ENCODE measurements at places on chromosomes 6 and 20.

DNA sequence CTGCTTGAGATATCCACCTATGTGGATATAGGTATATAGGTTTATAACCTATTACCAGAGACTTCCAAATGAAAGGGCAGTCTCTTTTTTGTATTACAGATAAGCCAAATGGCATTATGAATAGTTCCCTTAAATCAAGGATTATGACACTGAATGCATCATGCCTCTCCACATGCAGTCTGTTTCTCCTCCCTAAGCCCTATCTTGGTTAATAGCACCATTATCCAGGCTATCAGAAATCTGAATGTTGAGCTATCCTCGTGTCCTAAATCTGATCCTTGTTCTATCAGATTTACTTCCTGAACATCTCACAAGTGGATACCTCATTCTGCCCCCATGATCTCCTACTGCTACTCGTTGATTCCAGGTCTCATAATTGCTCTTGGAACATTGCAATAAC lies 138.0 kb downstream of the GRIK2 start:
- DNase-seq, result no peak

- DNase-seq, result no peak
These were observed 50.3 kb downstream of the TRPC4AP start for GRCh38 chr20:35042268-35042667.

DNA sequence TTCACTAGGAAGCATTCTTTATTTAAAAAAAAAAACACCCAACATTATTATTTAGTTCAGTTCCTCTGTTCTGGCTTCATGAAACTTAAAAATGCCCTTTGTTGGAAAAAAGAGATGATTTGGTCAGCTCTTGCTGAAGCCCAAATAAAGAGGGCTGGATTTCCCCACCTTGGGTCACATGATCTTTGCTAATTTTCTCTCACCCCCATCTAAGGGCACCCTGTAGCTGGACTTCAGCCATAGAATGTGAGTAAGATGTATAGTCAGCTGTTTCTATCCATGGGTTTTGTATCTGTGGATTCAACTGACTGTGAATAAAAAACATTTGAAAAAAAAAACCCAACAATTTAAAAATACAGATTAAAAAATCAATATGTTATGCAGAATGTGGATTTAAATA lies 213.9 kb upstream of the SULF2 start:
- DNase-seq, result no peak

GRCh38 chr20:2101057-2101864 lies at the start of gene STK35:
Gene STK35 (plus strand): TSS chr20:2101827. CDS start chr20:2101882, 55 bp downstream.
- no peak for DNase-seq

- no peak for DNase-seq
These were observed 587.6 kb downstream of the DHX35 start for GRCh38 chr20:39549733-39550132.

DNA sequence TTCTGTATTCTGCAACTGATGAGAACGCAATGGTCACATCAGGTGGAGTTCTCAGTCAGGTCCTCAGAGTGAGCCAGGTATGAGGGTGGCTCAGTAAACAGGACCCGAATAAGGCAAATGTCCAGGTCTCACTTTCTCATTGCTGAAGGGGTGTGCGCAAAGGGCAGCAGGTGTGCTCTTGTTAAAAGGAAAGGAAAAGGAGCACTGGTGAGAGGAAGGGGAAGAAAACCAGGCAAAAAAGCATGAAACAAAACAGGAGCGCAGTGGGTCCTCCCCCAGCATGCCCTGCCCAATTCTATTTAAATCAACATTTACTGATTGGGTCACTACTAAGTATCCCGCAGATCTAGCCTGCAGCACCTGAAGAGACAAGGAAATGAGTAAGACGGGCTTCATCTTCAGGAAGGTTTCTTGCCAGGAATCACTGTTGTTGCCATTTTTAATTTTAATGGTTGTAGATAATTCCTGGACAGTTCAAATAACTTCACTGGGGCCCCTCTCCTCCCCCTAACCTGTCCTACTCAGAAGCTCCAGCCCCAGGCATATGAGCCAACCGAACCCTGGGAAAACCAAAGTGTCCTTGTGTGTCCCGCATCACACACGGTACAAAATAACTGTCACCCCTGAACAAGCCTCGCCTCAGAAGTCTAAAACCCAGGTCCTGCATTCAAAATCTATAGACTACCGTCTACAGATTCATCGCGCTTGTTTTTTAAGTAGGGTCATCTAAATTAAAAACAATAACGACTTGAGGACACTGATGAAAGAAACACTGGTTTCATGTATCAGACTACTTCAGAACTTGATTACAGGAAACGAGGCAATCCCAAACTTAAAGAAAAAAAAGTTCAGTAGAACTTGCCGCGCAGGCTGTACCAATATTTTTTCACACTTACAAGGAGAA lies 980 bp downstream of the MBOAT1 start:
- no peak for DNase-seq

- no peak for DNase-seq
These were observed 10.9 kb downstream of the NINL start for GRCh38 chr20:25574411-25574810.

GRCh38 chr20:9185511-9185910 lies 116.6 kb downstream of the PLCB4 start:
- no peak for DNase-seq

DNA sequence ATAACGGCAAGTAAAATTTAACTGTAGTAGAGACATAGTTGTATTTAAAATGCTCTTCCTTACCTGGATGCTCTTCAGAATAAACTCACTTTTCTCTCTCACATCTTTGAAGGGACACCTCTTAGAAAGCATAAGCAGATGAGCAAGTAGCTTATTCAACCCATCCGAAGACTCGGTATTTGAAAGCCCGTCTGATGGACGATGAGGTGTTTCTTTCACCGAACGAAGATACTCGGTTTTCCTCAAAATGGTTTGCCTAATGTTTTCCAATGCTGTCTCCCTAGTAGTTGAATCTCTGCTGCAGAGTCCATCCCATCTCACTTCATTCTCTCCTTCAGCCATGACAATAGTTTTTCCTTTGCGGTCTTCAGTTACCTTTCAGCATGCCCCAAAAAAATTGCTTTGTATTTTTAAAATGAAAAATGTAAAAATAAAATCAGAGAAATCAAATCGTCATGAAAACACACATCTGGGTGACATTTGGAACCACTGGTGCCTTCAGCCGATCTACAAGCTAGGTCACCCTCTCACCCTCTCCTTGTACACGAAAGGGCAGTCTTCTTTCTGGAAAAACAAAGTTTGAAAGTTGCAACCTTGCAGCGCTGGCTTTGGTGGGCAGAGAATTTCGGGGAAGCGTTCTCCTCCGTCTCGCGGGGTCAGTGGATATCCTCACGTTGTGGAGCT lies 772 bp downstream of the SESN1 start:
- no peak for DNase-seq

DNA sequence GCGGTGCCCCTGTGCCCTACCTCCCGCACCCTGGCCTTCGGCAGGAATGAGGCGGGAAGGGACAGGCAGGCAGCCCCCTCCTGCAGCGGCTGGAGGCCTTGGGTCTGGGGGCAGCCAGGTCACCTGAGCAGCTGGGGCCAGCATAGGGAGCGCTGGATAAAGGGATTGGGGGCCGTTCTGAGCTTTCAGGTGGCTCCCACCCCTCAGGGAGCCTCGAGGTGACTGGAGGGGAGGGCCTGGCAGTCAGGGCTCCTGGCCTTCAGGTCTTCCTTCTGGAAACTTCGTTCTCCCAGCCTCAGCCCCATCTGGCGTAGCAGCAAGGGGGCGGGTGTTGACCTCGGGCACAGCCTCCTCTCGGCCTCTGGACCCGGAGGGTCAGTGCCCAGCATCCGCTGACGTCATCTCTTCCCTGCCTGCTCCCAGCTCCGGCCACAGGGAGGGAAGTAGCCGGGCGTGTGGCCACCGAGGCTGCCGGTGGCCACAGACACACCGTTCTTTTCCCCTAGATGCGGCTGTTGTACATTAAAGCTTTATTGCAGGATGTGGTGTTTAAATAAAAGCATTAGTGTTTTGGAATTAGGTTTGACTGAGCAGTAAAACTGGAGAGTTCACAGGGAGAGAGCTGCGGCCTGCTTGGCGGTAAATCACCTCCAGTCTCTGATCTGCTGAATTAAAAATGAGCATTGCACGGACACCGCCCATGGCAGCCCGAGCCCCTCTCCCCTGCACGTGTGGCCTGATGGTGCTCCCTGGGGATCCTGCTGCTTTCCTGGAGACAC lies 80.0 kb upstream of the GATA5 start:
- DNase-seq, result no peak

GRCh38 chr20:21702553-21703470 lies 2.7 kb upstream of the PAX1 start:
- DNase-seq, result no peak

DNA sequence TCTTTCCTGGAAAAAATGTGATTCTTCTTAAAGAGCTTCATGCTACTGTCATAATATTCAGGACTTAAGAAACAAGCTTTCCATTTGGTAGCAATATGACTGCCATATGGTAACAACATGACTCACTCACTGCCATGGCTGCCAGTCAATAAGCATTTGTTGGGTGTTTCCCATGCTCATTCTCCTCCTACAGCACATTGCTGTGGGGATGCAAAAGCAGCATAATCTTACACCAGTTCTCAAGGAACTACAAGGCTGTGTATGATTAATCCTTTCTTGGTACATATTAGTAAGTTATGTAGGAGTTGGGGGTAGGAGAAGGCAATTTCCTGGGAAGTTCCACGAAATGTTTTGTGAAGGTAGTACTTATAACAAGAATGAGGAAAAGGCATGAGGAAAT lies 76.7 kb downstream of the CEP162 start:
- DNase-seq, result no peak

DNA sequence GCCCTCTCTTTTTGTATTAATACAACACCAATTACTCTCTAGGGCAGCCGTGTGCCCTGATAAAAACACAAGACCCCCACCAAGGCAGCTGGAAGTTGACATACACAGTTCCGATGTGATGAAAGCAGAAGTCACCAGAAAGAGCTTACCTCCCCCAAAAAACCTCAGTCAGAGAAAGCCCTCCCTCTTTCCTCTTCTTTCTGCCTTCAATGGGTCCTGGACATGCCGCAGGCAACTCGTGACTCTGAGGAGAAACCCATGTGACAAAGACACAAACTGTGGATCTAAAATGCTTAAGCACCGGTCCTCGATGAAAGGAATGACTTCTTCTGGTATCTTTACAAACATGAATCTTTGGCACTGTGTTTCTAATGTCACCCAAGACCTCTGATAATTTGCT lies 117.7 kb upstream of the CCDC28A start:
- no peak for DNase-seq

DNA sequence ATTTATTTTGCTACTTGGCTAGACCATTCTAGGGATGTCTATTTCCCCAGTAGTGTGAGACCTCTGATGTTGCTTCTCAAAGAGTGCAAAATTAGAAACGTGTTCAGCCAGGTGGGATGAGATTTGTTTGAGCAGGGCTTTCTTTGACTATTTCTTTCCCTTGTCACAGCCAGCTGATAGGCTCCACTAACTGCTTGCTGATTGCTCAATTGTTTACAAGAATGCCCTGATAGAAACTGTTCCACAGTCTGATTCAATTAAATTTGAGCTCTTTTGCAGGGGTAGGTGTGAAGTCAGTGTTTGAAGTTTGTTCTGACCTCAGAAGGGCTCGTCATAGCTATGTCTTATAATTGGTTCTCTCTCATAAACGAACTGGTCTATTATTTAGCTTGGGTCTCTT lies 220.5 kb downstream of the FNDC1 start:
- DNase-seq, result no peak

- no peak for DNase-seq
These were observed 4.9 kb downstream of the SLC22A2 start for GRCh38 chr6:160253714-160254113.

DNA sequence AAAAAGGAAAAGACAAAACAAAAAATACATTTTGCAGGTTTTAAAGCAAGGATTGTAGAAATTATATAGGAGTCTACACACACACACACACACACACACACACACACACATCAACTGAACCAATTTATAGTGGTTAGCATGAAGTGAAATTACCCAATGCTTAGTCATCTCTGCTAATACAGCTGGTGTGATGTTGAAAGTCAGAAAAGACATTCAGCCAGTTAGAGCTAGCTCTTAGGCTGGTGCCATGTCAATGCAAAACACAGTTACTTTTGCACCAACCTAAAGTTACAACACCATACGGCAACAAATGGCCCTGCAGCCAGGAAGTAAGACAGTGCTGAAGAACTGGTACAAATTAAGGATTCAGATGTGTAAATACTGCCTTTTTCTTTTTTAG lies 15.2 kb downstream of the FAM210B start:
- no peak for DNase-seq

DNA sequence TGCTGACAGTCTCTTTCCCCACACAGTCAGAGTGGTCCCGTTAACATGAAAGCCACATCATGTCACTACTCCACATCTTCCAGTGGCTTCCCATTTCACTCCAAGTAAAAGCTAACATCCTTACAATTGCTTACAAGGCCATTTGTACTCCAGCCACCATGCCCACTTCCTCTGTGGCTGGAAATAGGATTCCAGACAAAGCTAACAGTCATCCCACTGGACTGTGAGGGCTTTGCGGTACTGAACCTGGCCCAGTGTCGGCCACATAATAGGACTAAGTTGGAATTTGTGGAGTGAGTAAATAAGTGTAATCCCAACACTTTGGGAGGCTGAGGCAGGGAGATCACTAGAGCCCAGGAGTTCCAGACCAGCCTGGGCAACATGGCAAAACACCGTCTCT lies 10.9 kb downstream of the CCM2L start:
- no peak for DNase-seq

- no peak for DNase-seq
These were observed 259.3 kb downstream of the KIF16B start for GRCh38 chr20:16313917-16314316.

- no peak for DNase-seq
These were observed 108.0 kb downstream of the CHD6 start for GRCh38 chr20:41510224-41510623.

- no peak for DNase-seq
These were observed 43.1 kb downstream of the ERMARD start for GRCh38 chr6:169794317-169795055.

- DNase-seq, result peak; percentile 48
These were observed 1.7 kb downstream of the CDC25B start for GRCh38 chr20:3797592-3798372.

GRCh38 chr6:15949982-15950381 lies 178.9 kb upstream of the MYLIP start:
- no peak for DNase-seq

DNA sequence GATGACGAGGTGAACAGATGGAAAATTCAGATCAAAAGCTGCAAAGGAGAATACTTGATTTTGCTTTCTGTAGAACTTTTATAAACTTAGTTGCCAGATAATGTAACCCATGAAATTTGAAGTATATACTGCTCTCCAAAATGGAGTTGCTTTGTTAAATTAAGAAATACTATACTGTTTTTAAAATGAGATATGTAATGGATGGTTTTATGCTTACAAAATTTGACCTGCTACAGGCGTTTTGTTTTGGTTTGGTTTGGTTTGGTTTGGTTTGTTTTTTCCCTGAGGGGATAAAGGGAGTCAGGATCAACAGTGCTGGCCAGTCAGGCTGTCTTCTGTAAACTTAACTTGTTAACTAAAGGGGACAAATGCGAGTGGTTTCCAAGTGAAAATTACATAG lies 55.6 kb upstream of the KIF25 start:
- DNase-seq, result no peak

DNA sequence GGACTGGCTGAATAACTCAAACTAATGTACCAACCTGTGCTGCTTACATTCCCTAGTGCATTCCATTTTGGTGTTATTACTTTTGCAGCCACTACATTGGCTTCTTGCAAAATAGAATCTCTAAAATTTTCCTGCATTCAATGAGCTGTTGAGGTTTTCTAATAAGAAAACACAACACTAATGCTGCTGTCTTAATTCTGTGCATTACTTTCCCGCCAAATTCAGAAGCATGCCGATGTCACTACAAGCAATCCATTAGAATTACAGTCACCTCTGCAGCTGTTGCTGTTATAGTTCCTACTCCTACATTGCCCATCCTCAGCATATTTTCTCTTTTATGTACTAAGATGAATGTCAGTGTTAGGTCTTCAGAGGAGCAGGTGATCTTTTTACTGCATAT lies 359.5 kb downstream of the HACE1 start:
- no peak for DNase-seq

All from right lobe of liver (tissue), 6 donors.